ENCODE measurements at places on chromosomes 13 and 19.
A peak's percentile ranks its signal among the peaks of the same experiment; 100 is the strongest.

DNA sequence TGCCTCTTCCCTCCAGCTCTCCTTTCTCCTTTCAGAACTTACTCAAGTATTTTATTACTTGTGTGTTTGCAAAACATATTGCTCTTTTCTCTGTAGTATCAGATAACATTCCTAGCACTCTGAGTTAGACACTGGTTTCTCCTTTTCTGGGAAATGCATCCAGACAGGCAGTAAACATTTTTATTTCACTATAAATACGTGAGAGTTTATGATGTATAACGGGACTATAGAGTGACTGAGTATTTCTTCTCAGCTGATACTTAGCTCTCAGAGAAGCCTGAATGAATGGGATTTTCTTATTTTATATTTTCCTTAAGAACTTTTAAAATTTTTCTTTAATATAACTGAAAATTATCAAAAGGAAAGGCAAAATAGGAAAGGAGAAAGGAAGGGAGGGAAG, 211.2 kb upstream of the EDNRB start:
- no peak for DNase-seq

GRCh38 chr13:112938680-112939079, 30.3 kb upstream of the MCF2L start:
- DNase-seq: no peak

DNA sequence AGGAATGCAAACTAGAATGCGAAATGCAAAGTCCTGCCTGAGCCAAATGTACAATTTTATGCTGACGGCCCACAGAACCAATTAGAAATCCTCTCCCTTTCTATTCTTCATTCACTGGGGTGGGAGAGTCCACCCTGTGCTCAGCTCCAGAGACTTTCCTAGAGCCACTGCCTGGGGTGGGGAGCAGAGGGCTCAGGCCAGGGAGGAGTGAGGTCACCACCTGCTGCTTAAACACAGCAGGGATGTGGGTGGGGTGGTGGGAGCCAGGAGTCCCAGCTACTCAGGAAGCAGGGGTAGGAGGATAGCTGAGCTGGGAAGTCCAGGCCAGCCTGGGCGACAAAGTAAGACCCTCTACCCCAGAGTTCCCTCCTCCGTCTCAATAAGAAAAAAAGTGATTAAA, 26.9 kb upstream of the ZNF83 start:
- DNase-seq: no peak

GRCh38 chr13:49113526-49114286, 106.4 kb upstream of the MLNR start:
- no peak for DNase-seq

DNA sequence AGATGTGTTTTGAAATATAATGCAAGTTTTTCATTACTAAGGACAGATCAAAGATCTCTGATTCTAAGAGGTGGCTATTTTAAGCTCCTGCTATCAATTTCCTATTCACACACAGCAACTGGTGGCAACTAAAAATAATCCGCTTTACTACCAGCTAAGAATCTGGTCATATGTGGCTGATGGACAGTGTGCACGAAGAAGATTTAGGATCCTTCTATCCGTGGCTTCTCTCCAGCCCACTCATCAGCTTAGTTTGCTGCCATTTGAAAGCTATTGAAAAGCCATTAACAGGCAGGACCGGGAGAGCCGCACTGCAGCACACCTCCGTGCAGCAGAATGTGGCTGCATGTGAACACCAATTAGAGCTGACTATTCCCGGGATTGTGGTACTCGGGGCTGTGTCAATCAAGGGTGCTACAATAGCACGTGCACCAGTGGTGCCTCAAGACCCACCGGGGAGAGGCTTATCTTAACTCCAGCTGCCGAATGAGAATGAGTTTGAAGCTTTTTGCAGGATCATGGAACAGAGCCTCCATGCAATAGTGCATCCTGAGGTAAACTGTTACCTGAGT, at the start of gene MYO16:
Gene MYO16, plus strand, starts transcription at position 431 of the 572 bp plus-strand sequence. CDS start 234 bp downstream, outside the sequence.
- DNase-seq: no peak

- no peak for DNase-seq
Observed at GRCh38 chr19:5934774-5935472, 20.9 kb downstream of the CAPS start.

GRCh38 chr13:39913928-39914327, 258.5 kb downstream of the COG6 start:
- DNase-seq: no peak

GRCh38 chr13:43293008-43293407, 269.6 kb downstream of the DNAJC15 start:
- no peak for DNase-seq

- DNase-seq: no peak
Observed at GRCh38 chr13:52804202-52804641, 44.2 kb downstream of the PCDH8 start.

DNA sequence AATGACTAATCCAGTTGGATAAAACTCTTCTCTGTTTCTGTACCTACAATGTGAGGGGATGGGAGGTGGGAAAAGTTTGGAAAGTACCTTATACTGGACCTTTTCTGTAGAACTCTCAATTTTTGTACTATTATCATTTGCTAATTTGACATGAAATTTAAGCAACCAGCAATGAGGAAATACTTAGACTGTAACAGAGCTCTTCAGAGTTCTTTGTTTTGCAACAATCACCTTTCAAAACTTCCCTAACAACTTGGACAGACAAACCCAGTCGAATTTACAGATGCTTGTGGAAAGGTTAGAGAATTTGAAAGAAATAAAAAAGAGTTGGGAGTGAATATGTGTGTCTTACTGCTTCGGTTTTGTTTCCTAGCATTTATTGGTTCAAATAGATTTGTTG, 16.8 kb downstream of the KBTBD7 start:
- no peak for DNase-seq

DNA sequence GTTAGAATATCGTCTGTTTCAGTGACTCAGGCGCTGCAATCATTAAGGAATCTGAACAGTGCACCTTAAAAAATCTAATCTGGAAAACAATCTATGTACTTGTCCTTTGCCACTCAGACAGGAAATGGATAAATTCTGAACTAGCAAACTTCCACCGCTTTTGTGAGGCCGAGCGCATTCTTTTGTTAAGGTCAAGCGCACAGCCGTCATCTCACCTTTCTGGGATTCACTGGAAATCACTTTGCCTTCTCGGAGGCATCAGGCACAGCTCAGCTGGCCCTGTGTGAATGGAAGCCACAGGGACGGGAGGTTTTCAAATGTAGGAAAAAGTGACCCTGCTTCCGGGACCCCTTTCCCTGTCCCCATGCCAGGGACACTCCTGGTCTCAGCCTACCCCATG, 28.2 kb upstream of the SPACA7 start:
- DNase-seq: no peak

DNA sequence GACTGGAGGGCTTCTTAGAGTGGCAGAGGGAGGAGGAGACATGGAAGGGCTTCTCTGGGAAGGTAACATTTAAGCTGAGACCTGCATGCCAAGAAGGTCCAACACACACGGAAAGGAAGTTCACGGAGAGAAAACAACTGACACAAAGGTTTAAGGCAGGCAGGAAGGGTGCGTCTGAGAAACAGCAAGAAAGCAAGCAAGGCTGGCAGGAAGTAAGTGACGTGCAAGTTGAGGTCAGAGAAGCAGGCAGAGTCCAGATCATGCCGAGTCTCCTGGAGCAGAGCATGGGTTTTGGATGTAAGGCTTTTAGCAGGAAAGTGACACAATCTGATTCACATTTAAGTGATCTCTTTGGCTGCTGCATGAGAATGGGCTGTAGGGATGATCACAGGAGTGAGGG, 60.5 kb downstream of the ATP7B start:
- DNase-seq: peak; percentile 46

DNA sequence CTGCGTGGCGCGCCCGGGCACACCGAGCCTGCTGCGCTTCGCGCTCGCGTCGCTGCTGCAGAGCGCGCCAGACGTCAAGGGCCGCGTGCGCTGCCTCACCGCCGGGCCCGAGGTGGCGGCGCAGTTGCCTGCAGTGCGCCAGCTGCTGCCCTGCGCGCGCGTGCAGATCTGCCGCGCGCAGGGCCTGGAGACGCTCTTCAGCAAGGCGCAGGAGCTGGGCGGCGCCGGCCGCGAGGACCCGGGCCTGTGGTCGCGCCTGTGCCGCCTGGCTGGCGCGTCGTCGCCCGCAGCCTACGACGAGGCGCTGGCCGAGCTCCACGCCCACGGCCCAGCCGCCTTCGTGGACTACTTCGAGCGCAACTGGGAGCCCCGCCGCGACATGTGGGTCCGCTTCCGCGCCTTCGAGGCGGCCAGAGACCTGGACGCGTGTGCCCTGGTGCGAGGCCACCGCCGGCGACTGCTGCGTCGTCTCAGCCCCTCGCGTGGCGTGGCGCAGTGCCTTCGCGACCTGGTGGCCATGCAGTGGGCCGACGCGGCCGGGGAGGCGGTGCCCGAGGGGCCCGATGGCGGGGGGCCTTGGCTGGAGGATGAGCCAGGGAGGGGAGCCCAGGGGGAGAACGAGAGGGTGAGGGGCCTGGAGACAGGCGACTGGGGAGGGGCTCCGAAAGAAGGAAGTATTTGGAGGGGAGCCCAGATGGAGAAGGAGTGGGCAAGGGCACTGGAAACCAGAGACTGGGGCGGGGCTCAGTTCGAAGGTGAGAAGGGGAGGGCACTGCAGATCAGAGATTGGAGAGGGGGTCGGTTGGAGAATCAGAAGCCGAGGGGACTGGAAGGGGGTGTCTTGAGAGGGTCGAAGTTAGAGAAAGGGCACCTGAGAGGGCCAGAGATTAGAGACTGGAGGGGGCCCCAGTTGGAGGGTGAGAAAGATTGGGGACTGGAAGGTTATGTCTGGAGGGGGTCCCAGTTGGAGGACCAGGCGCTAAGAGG, 24.7 kb downstream of the ZSWIM9 start:
- DNase-seq: no peak

- DNase-seq: no peak
Observed at GRCh38 chr13:90170208-90170607, 1177.3 kb upstream of the MIR17HG start.

DNA sequence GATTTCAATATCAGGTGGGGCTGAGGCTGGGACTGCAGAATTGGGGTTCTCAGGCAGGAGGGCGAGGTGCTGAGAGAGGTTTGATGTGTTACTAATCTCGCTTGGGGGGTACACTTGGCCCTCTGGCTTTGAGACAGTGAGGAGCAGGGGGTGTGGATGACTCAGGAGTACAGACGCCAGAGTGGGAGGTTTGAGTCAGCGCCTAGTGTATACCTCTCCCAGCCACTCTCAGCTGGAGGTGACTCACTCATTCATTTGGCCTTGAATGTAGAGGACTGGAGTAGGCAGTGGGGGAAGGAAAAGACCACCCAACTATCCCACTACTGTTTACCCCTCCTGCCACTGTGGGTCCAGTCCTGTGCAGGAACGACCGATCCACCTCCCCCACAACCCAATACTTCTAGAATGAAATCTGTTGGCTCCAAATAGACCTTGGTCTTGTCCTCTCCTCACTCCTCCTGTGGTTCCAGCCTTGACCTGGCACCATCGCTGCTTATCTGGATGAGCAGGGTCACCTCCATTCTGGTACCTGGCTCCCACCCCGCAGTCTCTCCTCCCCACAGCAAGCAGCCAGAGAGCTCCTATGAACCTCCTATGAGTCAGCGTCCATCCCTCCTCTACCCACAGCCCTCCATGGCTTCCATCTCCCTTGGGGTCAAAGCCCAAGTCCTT, 20.1 kb upstream of the ZNRF4 start:
- no peak for DNase-seq

DNA sequence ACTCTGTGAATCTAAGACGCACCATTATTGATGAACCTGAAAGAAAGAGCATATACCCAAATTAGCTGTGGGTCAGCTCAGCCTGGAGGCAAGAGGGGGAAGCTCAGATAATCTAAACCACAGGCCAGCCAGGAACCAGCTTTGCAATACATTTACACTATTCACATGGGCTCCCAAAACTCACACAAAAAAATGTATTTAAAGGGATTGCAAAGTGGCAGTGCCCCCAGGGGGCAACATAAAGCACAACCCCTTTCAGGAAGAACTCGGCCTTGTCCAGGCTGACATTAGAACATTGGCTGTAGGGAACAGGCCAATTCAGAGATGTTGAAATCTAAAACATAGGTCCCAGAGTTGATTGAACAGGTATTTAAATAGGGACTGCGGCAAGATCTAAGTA, 3.2 kb upstream of the PROZ start:
- no peak for DNase-seq

DNA sequence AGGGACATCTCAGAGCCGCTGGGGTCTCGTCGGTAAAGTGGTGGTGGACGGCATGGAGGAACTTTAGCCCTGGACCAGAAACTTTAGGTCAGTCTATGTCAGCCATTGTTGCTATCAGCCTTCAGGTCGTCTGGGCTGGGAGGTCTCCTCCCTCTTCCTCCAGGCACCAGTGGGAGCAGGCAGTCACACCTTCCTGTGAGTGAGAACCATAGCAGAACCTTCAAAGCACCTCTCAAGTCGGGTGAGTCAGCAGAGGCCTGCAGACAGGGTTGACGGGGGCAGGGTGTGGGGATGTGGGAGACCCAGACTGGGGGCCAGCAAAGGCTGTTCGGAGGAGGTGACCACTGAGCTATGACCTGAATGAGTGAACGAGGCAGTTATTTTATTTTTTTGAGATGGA, 15.4 kb upstream of the SBNO2 start:
- DNase-seq: peak; percentile 51

- peak; percentile 19 for DNase-seq
Observed at GRCh38 chr19:41705393-41706174, 2.8 kb upstream of the CEACAM5 start.

DNA sequence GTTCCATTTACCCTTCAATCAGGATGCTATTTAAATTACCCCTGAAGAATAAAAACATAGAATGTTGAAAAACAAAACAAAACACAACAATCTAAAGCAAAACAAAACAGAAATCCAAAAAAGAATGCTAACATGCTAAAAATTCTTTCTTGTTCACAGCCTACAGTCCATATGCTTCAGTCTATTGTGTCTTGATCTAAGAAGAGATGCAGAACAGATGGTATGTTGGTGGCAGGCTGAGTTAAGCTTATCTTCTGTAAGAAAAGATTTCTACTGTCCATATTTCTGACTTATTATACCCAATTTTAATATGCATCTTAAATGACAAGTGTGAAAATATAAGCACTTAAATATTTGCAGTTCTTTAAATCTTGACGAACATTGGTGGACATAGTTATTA, 356.1 kb upstream of the SLITRK1 start:
- DNase-seq: no peak

DNA sequence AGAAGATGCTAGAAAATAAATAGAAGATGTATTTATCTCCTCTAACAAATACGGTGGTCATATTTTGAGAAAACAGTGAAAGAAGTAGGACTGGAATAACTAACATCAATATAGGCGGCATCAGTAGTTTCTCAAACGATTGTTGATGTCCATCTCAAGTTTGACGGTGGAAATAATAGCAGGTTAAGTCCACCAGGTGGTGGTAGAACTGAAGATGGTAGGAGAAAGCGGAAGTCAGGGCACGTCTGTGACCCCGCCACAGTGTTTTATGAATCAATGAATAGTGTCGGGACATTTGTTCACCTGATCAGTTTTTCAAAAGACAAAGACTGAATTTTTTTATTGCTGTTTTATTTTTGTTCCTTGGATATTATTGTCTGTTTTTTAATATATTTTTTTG, 706.4 kb upstream of the SLC10A2 start:
- DNase-seq: no peak

- DNase-seq: no peak
Observed at GRCh38 chr19:8680676-8681344, 17.8 kb downstream of the ACTL9 start.

DNA sequence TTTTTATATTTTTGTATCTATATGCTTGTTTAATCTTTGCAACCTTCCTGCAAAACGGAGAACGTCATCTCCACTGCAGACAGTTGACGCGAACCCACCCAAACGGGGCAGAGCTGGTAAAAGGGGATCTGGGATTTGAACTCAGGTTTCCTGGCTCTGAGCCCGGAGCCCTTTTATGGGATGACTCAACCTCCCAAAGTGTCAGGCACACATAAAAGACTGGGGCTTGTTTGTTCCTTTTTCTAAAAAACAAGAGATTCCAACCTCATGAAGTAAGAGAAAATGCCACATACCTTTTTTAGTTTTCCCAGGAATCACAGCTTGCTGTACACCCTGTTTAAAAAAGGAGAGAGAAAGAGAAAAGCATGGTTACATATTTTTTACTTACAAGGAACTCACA, 78.9 kb downstream of the GADD45B start:
- DNase-seq: no peak
